NCI-H446 treated with DMSO at 0.1 percent for 48 hours (cell line): ENCODE measurements at places on chromosomes 7 and 10.
A peak's percentile ranks its signal among the peaks of the same experiment; 100 is the strongest.

DNA sequence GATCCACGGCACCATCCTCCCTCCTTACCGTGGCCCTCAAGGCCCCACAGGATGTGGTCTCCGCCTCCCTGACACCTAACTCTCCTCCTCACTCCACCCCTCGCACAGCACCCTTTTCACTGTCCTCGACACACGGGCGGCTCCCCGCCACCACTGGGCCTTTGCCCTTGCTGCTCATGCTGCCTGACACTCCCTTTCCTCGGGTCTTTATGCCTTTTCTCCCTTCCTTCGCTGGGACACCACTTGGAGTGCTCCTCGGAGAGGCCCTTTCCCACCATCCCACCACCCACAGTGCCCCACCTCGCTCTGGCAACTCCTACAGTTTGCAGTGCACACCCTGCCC, 7.9 kb upstream of the INMT start:
- DNase-seq, result no peak

- DNase-seq, result no peak
These were observed 145.1 kb upstream of the MEOX2 start for GRCh38 chr7:15831606-15832005.

GRCh38 chr7:70684173-70684572, 447.8 kb upstream of the GALNT17 start:
- DNase-seq, result no peak

- no peak for DNase-seq
These were observed 631 bp downstream of the RTKN2 start for GRCh38 chr10:62268027-62268398.

- DNase-seq, result no peak
These were observed 41.8 kb downstream of the CAV1 start for GRCh38 chr7:116566666-116567065.

- no peak for DNase-seq
These were observed 171.1 kb upstream of the TMEM196 start for GRCh38 chr7:19944363-19945120.

DNA sequence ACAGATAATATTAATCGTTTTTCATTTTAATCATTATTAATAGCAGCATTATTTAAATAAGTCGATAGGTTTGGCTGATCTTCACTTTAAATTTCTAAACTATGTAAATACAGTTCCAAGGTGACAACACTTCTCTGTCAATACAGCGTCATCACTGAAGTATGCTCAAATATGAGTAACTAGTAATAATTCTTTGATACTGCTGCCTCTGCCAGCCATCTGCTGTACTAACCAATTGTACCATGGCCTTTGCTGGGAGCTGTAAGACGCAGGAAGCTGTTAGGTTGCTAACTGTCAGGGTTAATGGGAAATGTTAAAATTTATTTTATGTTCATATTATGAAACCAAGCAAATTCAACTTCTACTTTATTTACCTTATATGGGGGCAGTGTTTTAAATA, 1650.5 kb upstream of the LRRTM3 start:
- no peak for DNase-seq

DNA sequence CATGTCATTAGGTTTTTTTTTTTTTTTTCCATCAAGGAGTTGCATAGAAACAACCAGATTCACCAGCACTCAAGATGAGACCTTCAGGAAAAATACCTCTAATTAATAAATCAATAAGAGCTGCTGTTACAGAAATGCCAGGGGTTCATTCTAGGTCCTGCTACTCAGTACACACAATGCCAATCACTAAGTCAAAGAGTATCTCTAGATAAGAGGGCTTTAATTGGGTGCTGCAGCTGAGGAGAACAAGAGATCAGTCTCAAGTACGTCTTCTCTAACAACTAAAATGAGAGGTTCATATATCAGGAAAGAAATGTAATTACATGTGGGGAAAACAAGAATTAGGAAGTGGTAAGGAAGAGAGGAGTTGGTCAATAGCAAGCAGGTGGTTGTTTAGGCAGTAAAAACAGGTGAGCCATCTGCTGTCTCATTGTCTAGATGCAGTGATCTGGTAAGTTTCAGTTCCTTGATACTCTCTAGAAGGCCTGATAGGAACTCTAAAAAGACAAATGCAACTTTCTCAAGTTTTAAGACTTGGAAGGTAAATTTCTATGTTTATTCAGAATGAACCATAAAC, 272.9 kb upstream of the ZWINT start:
- no peak for DNase-seq

DNA sequence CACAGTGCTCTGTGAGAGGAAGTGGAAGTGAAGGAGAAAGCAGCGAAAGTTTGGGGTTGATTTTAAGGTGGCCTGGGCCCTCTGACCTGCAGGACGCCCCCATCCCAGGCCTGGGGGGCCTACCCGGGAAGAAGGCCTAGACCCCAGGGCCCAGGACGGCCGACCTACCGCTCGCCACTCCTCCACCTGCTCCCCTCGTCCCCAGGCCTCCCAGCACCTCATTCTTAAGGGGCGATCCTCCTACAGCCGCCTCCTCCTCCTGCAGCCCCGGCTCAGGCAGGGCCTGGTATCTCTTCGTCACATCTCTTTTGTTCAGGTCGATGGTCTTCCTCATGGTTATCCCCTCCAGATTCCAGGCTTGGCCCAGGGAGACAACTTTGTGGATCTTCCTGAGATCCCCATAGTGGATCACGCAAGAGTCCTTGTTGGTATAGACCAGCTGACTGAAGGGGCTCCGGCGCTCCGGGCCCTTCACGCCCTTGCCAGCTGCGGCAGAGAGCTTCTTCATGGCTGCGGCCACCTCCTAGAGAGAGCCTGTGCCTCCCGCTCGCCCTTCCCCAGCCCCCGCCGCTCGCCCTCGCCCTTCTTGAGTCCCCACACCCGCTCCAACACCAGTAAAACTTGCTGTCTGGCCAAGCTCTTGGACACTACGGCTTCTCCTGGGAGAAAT, 117.5 kb downstream of the OR13A1 start:
- no peak for DNase-seq

GRCh38 chr10:110413903-110414547, 83.7 kb upstream of the DUSP5 start:
- no peak for DNase-seq

DNA sequence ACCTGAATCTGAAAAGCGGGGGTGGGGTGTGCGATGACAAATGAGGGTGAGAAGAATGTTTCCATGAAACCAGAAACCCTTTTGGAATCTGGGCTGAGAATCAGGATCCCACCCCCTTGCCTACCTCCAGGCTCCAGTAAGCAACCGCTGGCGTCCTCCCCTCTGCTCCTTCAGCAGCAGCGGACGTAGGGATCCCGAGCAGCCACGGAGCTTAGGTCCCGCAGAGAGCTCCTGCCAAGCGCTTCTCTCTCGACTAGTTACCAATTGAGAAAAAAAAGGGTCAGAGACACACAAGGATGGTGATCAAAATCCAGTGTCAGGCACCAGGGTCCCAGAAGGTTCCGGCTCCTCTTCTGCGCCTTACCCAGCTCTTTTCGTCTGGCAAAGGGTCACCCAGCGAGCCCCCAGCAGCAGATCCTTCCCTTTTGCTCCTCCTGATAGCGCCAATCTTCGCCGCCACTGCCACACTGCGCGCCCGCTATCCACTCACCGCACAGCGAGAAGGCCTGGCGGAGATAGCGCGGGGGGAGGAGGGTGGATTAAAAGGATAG, 733.5 kb downstream of the ZWINT start:
- DNase-seq, result no peak

GRCh38 chr7:138705167-138705566, 4.0 kb upstream of the SVOPL start:
- no peak for DNase-seq

GRCh38 chr7:30888747-30889146, 22.9 kb upstream of the AQP1 start:
- DNase-seq, result peak; percentile 39

DNA sequence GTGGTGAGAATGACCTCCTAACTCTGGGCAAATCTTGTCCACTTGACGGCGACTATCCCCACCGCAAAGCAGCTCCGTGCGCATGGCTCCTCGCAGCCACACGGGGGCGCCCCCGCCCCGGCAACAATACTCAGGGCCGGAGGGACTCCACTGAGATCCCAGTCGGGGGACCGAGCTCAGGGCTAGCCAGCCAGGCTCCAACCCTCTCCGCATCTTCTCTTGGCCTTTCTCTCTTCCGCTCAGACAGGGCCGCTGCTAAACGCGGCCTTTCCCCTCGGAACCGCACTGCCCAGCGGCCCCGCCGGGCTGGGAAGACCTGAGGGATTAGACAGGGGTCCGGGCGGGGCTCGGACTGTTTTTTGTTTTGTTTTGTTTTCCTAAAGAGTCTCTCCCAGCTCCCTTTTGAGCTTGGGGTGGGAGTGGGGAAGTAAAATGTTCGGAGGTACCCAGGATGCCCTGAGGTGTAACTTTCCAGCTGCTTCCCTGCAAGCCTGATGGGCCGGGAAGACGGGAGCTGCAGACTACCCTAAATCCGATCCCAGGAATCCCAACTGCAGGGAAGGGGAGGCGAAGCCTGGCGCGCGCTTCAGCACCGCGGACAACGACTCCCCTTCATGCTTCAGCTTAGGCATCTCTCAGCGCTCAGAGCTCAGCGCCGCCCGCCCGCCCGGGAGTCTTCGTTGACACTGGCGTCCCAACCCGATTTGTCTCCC, 2.7 kb downstream of the KCNIP2 start:
- DNase-seq, result peak; percentile 2

GRCh38 chr7:140640727-140641523, at the start of gene DENND2A:
Gene DENND2A (minus strand): TSS chr7:140640813. CDS start chr7:140602397, 38,416 bp downstream.
- peak; percentile 62 for DNase-seq

GRCh38 chr10:74799721-74800221, 26.6 kb upstream of the KAT6B start:
- DNase-seq, result no peak

DNA sequence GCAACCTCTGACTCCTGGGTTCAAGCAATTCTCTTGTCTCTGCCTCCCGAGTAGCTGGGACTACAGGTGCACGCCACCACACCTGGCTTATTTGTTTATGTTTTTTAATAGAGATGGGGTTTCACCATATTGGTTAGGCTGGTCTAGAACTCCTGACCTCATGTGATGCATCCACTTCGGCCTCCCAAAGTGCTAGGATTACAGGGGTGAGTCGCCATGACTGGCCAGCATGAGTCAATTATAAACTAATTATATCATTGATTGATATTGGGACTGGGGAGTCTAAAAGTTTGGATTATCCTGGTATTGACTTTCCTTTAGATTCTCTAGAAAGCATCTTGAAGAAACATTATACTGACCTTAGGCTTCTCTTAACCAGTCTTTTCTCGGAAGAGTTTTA, 73.9 kb upstream of the CCNY start:
- DNase-seq, result no peak

DNA sequence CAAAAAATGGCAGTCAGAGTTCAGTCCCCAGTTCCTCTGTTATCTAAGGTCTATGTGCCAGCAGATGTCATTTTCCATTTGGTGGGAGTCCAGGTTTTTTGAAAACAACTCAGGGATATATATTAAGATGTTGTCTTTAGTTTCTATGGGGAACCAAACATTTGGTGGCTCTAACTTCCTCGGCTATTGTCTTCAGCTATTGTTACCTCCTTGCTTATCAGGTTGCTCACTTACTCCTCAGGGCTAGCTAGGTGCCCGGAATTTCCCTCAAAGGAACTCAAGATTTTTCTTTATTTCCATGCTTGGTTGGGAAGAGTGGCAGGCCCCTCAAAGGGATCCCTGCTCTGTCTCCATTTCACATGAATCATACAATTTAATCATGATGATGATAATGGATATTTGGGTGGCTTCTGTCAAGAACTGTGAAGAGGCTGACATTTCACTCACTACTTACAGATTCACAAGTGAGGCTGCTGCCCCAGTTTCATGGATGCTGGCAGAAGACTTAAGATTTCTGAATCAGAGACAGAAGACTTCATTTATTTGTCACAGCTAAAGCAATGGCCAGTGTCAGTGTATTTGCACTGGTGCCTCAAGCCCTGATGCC, 182.8 kb downstream of the PKD1L1 start:
- DNase-seq, result no peak

DNA sequence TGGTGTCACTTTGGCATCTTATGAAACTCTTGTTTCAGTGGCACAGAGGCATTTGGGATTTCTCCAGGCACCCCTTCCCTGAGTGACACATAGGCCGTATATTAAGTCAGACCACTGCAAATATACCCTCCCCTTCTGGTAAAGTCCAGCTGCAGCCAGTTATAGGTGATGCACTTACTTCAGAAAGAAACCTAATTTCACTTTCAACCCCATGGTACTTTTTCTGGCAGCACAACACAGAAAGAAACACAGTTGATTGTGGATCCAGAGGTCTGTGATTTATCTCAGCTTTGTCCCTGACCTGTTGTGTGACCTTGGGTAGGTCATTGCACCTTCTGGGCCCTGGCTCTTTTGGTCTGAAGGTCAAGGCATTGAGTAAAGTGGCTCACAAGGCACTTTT, 173.2 kb downstream of the BUB3 start:
- no peak for DNase-seq

DNA sequence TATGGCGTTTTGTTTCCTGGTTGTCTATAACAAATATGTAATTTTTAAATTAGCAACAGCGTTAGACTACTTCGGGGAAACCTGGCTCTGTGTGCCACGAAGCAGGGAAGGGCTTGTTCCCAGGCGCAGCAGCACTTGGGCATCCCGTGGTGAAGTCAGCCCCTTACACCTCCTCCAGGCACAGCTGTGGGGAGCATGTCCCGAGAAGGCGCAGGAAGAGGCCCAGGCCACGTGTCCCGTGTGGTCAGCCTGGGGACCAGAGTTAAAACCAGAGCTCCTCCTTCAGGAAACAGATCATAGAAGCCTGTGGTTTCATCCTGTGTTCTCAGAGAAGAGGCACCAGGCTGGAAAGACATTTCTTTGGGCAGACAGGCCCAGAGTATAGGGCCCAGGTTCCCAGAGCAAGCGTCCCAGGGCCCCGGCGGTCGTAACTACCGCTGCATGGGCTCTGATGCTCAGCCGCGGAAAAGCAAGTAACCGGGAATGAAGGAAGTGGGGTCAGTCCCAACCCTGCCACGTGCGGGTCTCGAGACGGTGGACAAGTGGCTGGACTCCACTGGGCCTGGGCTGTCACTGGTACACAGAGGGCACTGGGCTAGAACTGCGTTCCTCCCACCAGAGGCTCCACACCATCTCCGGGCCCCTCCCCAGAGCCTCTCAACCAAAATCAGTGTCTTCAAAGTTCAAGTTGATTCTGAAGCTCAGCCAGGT, 7.1 kb downstream of the NUDT1 start:
- DNase-seq, result no peak

- no peak for DNase-seq
These were observed 113.2 kb upstream of the RHEB start for GRCh38 chr7:151632750-151633515.

- DNase-seq, result no peak
These were observed 17.9 kb upstream of the KAT6B start for GRCh38 chr10:74808501-74808900.
